ENCODE measurements at places on chromosomes 11 and 22.

GRCh38 chr11:55732936-55733335 is 40.3 kb upstream of the OR5D13 start:
- DNase-seq: no peak

- no peak for DNase-seq
Measured at GRCh38 chr11:119750056-119750455, 21.1 kb upstream of the NECTIN1 start.

- no peak for DNase-seq
Measured at GRCh38 chr11:68913188-68913587, 9.5 kb downstream of the IGHMBP2 start.

DNA sequence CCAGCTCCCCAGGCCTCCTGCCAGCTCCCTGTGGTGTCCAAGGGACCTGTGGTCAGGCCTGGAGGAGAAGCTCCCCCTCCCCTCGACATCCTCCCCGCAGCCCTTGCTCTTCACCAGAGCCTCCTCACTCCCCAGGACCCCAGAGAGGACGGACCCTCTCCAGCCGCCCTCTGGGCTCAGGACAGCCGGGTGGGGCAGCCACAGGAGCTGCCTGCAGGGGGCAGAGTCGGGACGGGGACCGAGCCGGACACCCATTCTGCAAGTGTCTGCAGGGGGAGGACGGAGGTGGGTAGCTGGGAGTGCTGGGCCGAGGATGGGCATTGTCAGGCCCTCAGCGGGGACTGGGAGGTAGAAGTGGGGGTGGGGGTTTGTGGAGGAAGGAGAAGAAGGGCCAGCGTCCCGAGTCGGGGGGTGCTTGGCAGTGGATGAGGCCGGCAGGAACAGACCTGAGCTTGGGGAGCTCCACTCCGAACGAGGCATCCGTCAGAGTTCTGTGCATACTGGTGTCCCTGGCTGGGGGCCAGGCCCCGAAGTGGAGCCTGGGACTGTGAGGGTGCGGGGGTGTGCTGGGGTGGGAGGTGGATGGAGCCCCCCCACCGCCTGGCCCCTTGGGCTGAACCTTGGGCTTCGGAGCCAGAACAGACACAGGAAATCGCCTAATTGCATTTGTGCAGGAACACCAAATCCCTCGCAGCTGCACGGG is 15.2 kb downstream of the PRR33 start:
- no peak for DNase-seq

DNA sequence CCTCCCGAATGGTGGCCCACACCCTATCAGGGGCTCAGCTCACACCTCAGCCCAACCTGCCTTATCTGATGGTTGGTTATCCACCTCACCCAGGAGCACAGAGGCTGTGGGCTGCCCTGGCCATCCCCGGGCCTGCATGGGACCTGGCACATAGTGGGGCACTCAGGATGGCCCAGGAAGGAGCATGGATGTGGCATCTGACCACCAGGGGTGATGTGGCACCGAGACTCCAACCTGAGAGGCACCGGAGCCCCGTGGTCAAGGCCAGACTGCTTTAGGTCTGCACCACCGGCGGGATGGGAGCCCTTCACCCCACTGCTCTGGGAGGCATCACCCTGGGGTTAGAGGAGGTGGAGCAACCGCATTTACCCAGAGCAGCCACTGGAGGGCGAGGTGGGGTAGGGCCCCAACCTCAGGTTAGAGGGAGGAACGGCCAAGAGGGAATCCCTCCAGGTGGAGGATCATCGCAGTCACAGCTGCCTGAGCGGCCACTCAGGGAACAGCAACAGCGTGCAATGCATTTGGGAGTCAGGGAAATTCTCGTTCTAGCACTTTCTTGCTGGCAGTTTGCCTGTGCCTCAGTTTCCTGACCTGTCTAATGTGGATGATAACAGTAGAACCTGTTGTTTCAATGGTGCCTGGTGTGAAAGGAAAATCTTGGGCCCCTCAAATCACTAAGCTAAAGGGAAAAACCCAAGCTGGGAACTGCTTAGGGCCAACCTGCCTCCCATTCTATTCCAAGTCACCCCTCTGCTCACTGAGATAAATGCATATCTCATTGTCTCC is 52.9 kb upstream of the CARS1 start:
- DNase-seq: peak; percentile 48

- no peak for DNase-seq
Measured at GRCh38 chr22:31958625-31959239, 14.4 kb downstream of the YWHAH start.

DNA sequence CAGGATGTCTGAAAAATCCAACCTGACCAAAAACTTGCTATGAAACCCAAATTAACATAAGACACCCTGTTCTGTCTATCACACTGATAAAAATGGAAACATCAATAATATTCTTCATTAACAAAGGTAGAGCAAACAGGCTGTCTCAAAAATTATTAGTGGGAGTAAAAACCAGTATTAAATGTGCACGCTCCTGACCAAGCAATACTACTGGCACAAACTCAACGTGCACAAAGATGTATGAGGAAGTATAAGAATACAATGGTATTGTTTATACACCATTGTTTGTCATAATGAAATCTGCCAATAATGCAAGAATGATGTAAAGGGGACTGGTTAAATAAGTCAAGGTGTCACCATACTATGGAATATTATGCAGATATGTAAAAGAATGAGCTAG is 288.5 kb downstream of the MN1 start:
- DNase-seq: no peak

Measured in GM19239 (cell line).